ENCODE measurements at places on chromosomes 7 and 10.
A peak's percentile ranks its signal among the peaks of the same experiment; 100 is the strongest.

GRCh38 chr7:56097700-56098099 lies 4.9 kb upstream of the PHKG1 start:
- DNase-seq: no peak

DNA sequence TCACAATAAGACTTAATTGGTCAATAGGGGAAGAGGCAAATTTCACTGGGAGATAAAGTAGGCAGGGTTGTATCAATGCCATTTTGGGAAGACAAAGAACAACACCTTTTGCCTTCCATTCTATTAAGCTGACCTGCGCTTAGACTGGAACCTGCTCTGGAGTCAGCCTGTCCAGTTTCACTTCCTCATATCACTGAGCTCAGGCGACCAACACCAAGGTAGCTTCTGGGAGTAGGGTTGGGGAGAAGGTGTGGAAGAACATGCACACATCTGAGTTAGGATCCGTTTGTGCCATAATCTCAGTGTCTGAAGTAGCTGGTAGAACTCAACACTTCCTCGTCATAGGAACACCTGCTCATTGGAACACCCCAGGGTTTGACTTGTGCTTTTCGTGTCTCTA lies 527.4 kb upstream of the IGFBP3 start:
- no peak for DNase-seq

GRCh38 chr10:51951601-51952000 lies 252.2 kb upstream of the CSTF2T start:
- no peak for DNase-seq

- DNase-seq: no peak
Observed at GRCh38 chr7:4838626-4839334, 23.1 kb downstream of the PAPOLB start.

GRCh38 chr10:100327718-100328009 lies 2.4 kb downstream of the PKD2L1 start:
- DNase-seq: no peak

DNA sequence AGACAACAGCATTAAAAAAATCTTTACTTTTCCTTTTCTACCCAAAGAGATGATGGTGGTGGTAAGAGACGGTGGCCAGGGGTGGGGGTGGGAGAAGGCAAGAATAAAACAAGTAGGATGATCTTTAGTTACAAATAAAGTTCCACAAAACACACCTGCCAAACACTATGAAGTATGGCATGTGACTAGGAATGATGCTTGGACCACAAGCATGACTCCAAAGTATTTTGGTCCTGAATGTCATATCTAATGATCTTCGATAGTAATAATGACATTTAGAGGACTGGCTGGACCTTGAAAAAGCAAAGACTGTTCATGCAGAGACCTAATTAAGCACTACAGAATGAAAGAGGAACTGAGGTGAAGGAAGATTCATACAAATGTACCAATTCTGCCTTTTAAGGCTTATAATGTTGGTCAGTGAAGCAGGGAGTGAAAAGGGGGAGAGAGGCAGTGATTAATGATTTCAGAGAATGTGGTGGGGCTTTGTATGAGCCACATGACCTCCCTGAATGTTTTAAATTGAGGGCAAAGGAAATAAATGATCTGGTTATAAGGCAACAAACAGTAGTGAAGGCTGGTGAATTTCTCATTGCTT lies 29.6 kb upstream of the DKK1 start:
- no peak for DNase-seq

- DNase-seq: no peak
Observed at GRCh38 chr10:89003344-89003743, 12.7 kb downstream of the FAS start.

DNA sequence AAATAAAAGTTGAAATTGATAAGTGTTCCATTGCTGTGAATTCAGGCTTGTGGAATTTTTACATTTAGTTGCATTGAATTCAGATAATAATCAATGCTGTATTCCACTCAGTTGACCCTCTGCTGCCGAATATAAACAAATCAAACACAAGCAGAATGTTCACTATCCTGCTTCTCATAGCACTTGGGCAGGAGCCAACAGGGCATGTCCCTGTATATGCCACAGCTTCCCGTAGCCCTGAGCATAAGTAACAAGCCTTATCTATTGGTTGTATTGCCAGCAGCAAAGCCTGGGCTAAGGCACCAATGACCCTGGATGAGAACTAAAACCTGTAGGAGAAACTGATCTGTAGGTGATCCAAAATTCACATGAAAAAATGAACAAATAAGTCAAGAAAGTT lies 145.9 kb downstream of the ARHGAP12 start:
- no peak for DNase-seq

GRCh38 chr10:99966306-99966705 lies 43.4 kb downstream of the DNMBP start:
- DNase-seq: no peak

- peak; percentile 71 for DNase-seq
Observed at GRCh38 chr10:32256613-32257437, 90.1 kb downstream of the EPC1 start.

GRCh38 chr10:5595095-5595494 lies 70.3 kb downstream of the CALML3 start:
- DNase-seq: no peak

DNA sequence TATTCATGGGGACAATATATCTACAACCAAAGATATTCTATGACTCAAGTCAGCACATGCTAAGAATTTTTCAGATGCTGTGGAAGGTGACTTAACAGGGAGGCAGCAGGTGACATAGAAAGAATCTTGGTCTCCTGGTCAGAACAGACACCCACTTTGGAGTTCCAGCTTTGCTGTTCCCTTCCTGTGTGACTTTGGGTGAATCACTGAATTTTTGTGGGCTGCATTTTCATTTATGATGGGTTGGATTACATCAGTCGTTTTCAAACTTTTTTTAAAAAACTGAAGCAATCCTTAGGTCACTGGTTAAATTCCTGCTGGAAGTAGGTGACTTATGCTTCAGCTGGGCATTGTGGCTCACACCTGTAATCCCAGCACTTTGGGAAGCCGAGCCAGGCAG lies 24.9 kb downstream of the RGR start:
- no peak for DNase-seq

GRCh38 chr7:28903730-28904577 lies 54.2 kb downstream of the TRIL start:
- DNase-seq: no peak

GRCh38 chr7:109479388-109479787 lies 909.7 kb downstream of the DNAJB9 start:
- DNase-seq: no peak

DNA sequence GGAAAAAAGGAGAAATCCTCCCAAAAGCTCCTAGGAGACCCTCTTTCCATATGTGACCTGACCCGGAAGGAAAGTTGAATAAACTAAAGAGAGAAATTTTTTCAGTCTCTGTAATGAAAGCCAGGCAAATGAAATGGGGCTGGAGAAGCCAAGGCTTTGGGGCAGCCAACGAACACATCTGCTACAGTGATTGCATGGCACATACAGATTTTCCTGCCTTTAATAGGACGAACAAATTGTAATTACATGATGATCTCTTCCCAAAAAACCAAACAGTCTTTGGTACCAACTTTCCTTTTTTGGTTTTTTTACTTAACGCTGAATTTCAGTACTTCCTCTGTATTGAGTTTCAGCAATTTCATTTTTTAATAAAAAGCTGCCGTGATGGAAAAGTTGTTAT lies 23.5 kb upstream of the PTN start:
- DNase-seq: no peak

DNA sequence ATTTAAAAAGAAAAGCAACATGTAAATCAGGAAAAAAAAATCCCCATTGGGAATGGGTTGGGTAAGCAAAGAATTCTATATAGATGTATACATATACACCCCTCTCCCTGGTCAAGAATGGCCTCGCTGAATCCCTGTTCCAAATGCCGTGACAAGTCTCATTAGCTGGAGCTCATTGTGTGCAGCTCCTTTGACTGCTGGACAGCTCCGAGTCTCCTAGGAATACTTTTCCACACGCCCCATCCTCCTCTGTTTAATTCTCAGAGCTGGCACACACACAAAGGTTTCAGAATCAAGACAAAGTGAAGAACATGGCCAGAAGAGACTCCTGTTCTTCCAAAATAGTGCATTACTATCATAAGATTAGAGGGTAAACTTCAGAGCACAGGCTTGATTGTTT lies 130.9 kb upstream of the MKLN1 start:
- no peak for DNase-seq

GRCh38 chr10:32210306-32211045 lies 136.5 kb downstream of the EPC1 start:
- no peak for DNase-seq

DNA sequence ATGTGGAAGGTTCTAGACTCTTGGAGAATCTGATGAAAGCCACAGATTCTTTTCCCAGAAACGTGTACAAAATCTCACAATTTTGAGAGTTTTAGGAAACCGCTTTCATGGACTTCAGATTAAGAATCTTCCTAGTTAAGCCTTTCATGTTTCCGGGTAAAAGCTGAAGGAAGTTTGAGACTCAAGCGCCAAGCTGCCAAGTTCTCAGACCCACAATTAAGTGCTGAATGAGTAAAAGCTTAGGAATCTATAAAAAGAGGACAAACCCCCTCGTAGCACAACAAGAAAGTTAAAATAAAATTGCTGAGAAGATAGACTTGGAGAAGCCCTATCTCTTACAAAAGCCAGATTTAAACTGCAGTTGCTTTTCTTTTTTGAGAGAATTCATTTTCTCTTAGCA lies 99.6 kb downstream of the ST8SIA6 start:
- DNase-seq: no peak

DNA sequence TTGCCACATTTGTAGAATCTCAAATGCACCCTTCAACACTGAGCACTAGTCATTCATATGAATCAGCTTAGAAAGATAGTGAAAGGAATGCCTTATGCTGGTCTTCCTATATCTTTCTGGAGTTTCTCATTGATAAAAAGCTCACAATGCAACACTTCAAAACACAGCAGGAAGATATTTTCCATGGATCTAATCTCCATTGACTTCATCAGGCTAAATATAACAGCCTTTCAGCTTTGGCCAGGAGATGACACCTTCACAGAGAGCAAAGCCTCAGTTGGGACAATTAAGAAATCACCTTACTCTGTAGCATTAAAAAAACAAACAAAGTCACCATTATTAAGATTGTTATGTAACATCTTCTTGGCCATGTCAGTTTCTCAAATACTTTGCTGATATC lies 6.7 kb downstream of the NRP1 start:
- no peak for DNase-seq

- DNase-seq: peak; percentile 87
Observed at GRCh38 chr7:27873981-27874957, 134.3 kb downstream of the TAX1BP1 start.

DNA sequence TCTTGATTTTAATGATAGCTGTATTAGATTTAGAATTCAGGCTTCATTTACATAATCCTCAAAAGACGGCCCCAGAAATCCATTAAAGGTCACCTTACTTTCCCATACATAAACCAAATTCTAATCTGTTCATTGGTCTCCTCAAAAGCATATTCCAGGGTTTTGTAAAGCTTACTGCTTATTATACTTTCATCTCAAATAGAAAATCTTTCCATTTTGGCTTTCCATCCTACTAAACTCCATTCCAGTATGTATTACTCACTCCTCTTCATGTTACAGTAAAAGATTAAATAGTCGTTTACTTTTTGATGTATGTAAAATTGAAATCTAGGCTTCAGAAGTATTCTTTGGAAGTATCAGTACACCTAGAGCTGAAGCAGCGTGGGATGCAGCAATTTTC lies 143.5 kb upstream of the LRRN3 start:
- DNase-seq: no peak

- DNase-seq: no peak
Observed at GRCh38 chr7:137772316-137772715, 74.5 kb downstream of the DGKI start.

- no peak for DNase-seq
Observed at GRCh38 chr7:90841759-90842429, 245.8 kb downstream of the CDK14 start.

- no peak for DNase-seq
Observed at GRCh38 chr10:80351220-80351619, 5.3 kb downstream of the DYDC1 start.

DNA sequence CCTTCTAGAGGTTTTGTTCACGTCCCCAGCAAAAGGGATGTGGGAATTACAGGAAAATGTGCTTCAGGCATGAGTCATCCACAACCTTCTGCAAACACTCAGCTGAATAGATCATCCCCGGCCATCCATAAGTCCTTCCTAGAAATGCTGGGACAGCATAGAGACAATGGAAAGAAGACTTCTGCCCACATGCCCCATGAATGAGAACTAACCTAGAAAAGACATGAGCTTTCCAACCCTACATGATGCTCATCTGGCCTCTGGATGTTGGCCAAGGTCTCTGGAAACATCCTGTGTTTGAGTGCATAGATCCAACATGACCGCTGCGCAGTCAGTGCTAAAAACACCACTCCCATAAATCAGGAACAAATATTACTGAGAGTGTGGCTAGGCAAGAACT lies 277.5 kb downstream of the PLXNA4 start:
- no peak for DNase-seq

DNA sequence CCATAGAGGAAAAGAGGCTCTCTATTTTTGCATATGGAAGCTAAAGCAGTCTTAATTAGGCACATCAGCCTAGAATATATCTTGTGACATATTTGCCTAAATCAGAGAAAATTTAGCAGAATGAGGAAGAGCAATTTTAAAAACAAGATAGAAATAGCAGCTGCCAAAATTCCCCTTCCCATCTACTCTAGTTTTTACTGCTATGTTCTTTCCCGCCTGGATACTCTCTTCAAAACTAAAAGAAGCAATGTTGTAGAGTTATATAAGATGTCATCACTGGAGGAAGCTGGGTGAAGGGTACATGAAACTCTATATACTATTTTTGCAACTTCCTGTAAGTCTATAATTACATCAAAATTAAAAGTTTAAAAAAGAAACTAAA lies 87.0 kb downstream of the ARMH3 start:
- DNase-seq: no peak

- DNase-seq: no peak
Observed at GRCh38 chr7:104552102-104552501, 223.7 kb downstream of the LHFPL3 start.

DNA sequence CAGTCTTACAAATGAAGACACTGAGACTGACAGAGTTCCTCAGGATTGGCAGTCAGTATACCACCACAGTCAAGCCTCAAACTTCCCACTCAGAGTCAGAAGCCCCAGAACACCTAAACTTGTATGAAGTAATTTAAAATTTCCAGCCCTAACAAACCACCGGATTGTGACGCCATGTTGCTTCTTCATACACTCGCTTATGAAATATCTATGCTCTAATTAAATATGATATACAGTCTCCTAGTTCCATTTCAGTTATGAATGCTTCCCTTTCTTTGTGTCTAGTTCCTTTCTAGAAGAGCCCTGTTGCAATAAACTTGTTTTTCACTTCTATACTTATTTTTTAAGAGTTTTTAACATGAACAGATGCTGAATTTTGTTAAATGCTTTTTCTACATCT lies 172.0 kb upstream of the NOBOX start:
- no peak for DNase-seq

GRCh38 chr10:125089469-125089868 lies 70.9 kb downstream of the CTBP2 start:
- DNase-seq: no peak
